ENCODE measurements at places on chromosomes 7 and 10. TPM values are rescaled to one million over a fixed set of nuclear protein-coding genes. Genes with fewer than 3 reads are reported as not detected.

Gene HKDC1
- 9.7 TPM for total RNA-seq

Gene ALKBH4
- 8.6 TPM for total RNA-seq

- H3K4me3 ChIP-seq: peak within 1 kb of the TSS; percentile 75
- no peak for DNase-seq
- no peaks in the 10 kb centered on the region for H3K27me3 ChIP-seq
- H3K27ac ChIP-seq: peak within 1 kb of the TSS; percentile 72
- H3K4me1 ChIP-seq: peaks cover 6% of the 10 kb centered on the region
These were observed at the start of gene PRKAR1B for GRCh38 chr7:727104-727805. TSS of gene PRKAR1B (minus strand) at chr7:727281. CDS start at chr7:711505, 15,776 bp downstream.

GRCh38 chr10:102578782-102579181 lies 65.5 kb upstream of the TRIM8 start:
- peaks cover 19% of the 10 kb centered on the region for H3K4me1 ChIP-seq
- no peak overlapping the region for H3K4me3 ChIP-seq
- peak overlapping the region; percentile 35 for H3K27ac ChIP-seq
- no peaks in the 10 kb centered on the region for H3K36me3 ChIP-seq
- no peaks in the 10 kb centered on the region for H3K27me3 ChIP-seq

Gene PVRIG
- 0.41 TPM for total RNA-seq

DNA sequence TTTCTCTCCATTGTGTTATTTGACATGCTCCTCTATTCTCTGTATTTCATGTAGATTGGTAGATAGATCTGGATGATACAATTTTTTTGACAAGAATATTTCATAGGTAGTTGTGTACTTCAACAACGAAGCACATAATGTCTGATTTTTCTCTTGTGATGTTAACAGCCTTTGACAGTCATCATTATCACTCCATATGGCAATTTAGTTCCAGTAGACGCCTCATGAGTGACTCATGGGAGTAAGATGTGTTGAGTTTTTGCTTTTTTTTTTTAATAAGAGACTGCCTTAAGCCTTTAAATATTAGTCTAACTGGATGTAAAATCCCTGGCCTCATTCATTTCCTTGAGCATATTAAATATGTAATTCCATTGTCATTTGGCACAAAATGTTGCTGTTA lies 123.5 kb upstream of the ZNF32 start:
- no peaks in the 10 kb centered on the region for H3K36me3 ChIP-seq
- no peaks in the 10 kb centered on the region for H3K4me1 ChIP-seq
- no peak overlapping the region for H3K27ac ChIP-seq
- DNase-seq: no peak
- H3K4me3 ChIP-seq: no peak overlapping the region

Gene TCTN3
- 36.2 TPM for total RNA-seq

GRCh38 chr10:11178606-11179515 lies 161.2 kb downstream of the CELF2 start:
- H3K36me3 ChIP-seq: no peaks in the 10 kb centered on the region
- peak; percentile 67 for DNase-seq
- H3K27me3 ChIP-seq: no peaks in the 10 kb centered on the region
- peak overlapping the region; percentile 27 for H3K27ac ChIP-seq

- peak overlapping the region; percentile 7 for H3K27ac ChIP-seq
- H3K36me3 ChIP-seq: peaks cover 51% of the 10 kb centered on the region
- peaks cover 4% of the 10 kb centered on the region for H3K4me1 ChIP-seq
- H3K27me3 ChIP-seq: no peaks in the 10 kb centered on the region
- peak; percentile 46 for DNase-seq
These were observed 11.6 kb downstream of the MICALL2 start for GRCh38 chr7:1447551-1448244.

- no peak for DNase-seq
- no peak overlapping the region for H3K27ac ChIP-seq
These were observed 1.6 kb upstream of the VIPR2 start for GRCh38 chr7:159146084-159146858.

Gene HOXA13
- not detected for total RNA-seq

- no peak overlapping the region for H3K27ac ChIP-seq
- no peak for DNase-seq
- peaks cover under 1% of the 10 kb centered on the region for H3K4me1 ChIP-seq
- H3K4me3 ChIP-seq: no peak overlapping the region
These were observed 27.3 kb downstream of the ANXA11 start for GRCh38 chr10:80177781-80178636.

DNA sequence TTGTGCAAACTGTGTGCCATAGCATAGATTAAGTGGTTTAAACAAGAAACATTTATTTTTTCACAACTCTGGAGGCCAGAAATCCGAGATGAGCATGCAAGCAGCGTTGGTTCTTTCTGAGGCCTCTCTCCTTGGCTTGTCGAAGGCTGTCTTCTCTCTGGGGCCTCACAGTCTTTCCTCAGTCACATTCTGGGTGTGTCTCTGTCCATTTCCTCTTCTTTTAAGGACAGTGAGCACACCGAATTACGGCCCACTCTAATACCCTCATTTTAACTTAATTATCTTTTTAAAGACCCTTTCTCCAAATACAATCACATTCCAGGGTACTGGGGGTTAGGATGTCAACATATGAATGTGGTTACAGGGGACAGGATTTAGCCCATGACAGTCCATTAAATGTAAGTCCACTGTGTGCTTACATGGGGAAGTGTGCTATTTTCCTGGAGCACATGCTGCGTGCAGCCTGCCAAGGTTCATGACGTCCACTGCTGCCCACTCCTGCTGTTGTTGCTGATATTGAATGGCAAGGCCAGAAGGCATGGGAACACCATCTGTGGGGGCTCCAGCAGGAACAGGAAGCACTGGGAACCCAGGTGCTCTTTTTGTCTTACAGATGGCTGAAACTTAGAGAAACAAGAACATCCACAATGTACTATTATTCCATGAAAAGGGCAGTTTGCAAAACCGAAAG lies 365.5 kb downstream of the GALNT17 start:
- no peaks in the 10 kb centered on the region for H3K27me3 ChIP-seq
- no peak overlapping the region for H3K27ac ChIP-seq
- H3K4me3 ChIP-seq: no peak overlapping the region
- no peaks in the 10 kb centered on the region for H3K36me3 ChIP-seq

Gene SPDYE8
- not detected for total RNA-seq

- peak; percentile 80 for DNase-seq
- H3K4me1 ChIP-seq: no peaks in the 10 kb centered on the region
- no peaks in the 10 kb centered on the region for H3K36me3 ChIP-seq
These were observed 1.1 kb upstream of the ITGB8 start for GRCh38 chr7:20329389-20330238.

GRCh38 chr7:139829025-139829774 lies at the start of gene TBXAS1:
TSS of gene TBXAS1 (plus strand) at chr7:139829264. CDS start at chr7:139829391, 127 bp downstream.
- H3K4me1 ChIP-seq: peaks cover 37% of the 10 kb centered on the region
- DNase-seq: no peak
- H3K27ac ChIP-seq: peak within 1 kb of the TSS; percentile 67
- no peaks in the 10 kb centered on the region for H3K36me3 ChIP-seq
- H3K4me3 ChIP-seq: peak within 1 kb of the TSS; percentile 6

Gene MEOX2
- total RNA-seq: 25.2 TPM
